ENCODE measurements at places on chromosomes 12 and 14. TPM values are rescaled to one million over a fixed set of nuclear protein-coding genes. Genes with fewer than 3 reads are reported as not detected.

DNA sequence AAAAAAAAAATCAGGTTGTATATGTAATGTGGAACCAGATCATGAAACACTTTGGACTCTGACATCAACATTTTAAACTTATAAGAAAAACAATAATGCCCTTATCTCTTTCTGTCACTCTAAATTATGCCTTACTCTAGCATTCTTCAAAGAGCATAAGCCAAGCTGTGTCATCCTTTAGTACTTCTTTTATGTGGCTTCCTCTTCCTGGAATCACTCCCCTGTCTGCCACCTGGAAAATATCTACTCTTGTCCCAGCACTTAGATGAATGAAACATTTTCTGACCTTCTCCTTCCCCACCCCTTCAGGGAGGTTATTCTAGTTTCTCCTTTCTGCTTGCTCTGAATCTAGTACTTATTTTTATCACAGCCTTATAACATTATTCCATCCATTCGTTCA is 101.2 kb downstream of the CNTN1 start:
- no peak for DNase-seq

- DNase-seq, result no peak
These were observed 153.7 kb downstream of the PCNX1 start for GRCh38 chr14:71060825-71061455.

DNA sequence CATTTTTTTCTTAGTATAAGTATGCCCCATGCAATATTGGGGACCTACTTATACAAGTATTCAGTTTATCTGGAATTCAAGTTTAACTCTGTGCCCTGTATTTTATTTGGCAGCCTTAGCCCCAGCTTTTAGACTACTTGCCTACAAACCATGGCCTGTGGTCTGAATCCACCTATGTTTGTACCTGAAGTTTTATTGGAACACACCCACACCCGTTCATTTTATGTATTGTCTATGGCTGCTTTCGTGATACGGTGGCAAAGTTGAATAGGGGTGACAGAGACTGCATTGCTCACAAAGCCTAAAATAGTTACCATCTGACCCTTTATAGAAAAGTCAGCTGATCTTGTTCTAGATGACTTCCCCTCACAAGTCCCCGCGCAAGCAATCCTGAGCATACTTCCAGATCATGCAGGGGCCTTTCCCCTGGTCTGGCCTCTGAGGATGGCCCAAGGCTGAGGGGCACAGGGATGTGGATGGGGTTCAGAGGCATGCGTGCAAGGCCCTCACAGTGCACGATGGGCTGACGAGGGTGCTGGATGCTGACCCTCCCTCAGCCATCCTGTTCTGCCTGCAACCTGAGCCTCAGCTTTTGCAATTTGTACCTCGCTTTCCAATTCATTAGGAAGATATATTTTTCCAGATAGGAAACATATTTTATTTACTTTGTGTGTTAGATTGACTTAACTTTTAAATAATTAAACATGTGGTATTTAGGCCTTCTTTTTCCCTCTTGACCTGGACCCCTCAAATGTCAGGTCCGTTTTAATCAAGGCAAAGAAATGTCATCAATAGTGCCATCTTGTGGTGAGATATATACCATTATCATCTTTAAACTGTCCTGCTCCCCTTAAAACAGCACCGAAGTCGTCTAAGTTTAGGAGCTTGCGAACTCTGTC is 527.3 kb upstream of the CCDC196 start:
- no peak for DNase-seq

GRCh38 chr14:104187931-104188726 is 49.7 kb downstream of the KIF26A start:
- no peak for DNase-seq

- peak; percentile 70 for DNase-seq
These were observed 25.9 kb upstream of the LGALS3 start for GRCh38 chr14:55103005-55103640.

- no peak for DNase-seq
These were observed 52.1 kb downstream of the VWF start for GRCh38 chr12:6072302-6072752.

DNA sequence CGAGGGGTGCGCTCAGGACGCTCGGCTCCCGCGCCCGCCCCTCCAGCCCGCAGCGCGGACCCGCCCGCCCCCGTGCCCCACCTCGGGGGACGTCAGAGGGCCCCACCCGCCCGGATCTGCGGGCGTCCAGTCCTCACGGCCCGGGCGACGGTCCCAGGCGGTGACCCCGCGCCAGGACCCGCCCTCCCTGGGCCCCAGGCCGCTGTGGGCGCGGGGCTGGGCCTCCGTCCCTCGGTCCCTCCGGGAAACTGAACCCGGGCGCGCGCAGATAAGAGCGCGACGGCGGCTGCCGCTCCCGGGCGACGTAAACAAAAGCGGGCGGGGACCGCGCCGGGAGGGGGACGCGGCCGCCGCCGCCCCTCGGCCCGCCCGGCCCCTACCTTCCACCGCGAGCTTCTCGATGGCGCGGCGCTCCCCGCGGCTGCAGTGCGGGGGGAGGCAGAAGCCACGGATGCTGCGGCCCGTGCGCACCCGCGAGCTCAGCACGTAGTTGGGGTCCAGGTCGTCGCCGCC is 1.1 kb downstream of the CKB start:
- DNase-seq, result peak; percentile 63

DNA sequence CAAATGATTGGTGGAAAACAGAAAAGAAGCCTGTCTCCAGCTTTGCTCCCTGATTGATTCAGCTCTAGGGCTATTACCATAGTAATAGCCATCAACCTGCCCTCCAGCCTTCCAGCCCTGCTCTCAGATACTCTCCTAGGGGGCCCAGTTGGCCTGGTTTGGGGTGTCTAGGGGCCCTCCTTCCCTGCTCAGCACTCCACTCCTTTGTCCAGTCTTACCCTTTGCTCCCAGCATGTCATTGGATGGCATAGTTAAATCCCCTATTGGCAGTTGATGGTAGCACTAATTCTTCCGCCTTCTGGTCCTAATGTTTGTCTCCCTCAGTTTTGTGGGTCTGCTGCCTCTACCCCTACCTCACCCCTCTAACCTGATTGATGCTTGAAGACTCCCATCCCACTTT is 175.4 kb upstream of the PELI2 start:
- no peak for DNase-seq

- DNase-seq, result no peak
These were observed 209.0 kb downstream of the TMTC3 start for GRCh38 chr12:88351146-88351545.

DNA sequence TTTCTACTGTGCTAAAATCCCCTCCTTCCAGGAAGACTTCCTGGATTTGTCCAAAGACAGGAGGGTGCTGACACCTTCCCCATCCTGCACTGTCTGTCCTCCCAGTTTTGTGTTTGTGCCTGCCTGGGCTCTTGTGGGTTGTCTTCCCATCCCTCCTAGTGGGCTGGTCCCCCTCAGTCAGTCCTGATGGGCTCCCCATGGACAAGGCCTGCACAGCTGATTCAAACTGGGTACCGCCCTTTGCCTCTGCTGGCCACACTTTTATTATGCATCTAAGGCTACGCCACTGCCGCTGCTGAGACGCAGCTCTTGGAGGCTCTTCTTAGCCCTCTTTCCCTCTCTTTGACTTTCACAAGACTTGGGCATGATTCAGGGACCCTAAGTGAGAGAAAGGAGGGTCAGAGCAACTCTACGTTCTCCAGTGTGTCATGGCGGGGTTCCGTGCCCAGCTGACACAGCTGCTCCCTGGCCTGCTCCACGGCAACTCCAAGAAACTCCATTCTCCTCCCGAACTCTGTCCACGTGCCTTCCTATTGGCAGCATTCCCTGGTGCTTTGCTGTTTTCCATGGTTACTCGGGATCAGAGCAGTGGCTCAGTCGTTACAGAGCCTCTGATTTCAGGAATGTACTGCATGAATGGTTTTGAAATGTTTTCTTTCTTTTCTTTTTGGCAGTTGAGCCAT is 3.8 kb upstream of the KRT85 start:
- peak; percentile 44 for DNase-seq

GRCh38 chr12:130549361-130549760 is 166.7 kb downstream of the RIMBP2 start:
- no peak for DNase-seq

- peak; percentile 44 for DNase-seq
These were observed at the start of gene BDKRB2 for GRCh38 chr14:96204151-96205058. TSS of gene BDKRB2 (plus strand) at chr14:96204839. CDS start at chr14:96237108, 32,269 bp downstream.

DNA sequence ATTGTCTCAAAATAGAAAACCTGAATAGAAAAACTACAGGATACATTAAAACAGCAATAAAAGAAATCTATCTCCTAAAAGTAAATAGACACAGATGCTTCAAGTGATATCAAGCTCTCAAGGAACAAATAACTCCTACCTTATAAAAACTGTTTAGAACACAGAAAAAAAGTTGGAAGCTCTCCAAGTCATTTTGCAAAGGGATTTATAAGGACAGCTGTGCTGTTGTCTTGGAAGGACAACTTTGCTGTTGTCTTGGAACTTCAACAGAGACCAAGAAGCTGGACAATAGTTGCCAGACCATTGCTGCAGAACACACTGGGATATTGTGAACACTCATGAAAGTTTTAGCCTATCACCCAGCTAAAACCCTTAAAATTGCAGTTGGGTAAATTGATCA is 780.7 kb downstream of the FLRT2 start:
- DNase-seq, result no peak

GRCh38 chr12:124768452-124769162 is 95.1 kb downstream of the SCARB1 start:
- no peak for DNase-seq

GRCh38 chr12:74071182-74071581 is 466.5 kb upstream of the ATXN7L3B start:
- DNase-seq, result no peak

DNA sequence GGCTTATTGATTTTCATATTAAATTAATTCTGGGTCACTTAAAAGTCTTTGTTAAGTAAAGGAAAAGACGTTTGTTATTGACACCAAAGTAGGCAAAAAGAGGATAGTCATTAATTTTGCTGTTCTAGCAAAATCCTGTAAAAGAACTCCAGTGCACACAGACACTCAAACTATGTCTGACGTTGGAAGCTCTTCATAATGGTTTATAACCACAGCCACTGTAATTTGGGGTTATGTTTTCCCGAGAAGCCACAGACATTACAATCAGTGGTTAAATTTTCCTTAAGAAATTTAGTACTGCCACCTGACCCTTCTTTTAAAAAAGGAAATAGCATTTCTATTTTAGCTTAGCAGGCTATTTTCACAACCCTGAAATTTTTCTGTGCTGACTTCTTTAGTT is 267.5 kb downstream of the CCDC91 start:
- no peak for DNase-seq

DNA sequence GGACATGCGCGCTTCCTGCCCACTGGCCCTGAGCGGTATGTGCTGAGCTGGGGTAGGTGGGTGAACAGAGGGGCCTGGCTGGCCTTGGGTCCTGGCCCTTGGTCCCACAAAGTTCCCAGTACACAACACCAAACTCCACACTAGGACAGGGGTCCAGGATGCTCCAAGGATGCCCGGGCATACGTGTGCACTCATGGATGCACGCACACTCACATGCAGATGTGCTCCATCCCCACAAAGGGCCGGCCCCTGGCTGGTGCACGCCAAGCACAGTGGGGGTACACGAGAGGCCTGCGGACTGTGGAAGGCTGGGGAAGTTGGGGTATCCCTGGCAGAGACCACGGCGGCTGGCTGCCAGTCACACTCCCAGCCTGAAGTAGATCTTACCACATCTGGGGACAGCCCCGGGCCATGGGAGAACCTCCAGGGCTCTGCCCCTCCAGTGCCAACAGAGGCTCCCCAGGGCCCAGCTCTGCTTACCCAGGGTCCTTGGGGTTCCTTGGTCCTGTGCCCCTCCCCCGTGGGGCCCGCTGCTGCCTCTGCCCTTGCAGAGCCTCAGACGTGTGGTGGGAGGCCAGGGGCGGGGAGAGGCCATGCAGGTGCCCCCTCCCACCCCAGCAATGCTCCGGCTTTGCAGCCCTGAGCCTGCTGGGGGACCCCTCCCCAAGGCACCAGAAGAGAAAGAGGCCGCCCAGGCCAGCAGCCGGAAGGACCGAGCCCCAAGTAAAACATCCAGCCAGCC is 24.0 kb upstream of the NUDT14 start:
- no peak for DNase-seq

- DNase-seq, result no peak
These were observed 4.2 kb downstream of the ACVR1B start for GRCh38 chr12:51955702-51956101.

- no peak for DNase-seq
These were observed 20.4 kb downstream of the DLK1 start for GRCh38 chr14:100747021-100747586.

DNA sequence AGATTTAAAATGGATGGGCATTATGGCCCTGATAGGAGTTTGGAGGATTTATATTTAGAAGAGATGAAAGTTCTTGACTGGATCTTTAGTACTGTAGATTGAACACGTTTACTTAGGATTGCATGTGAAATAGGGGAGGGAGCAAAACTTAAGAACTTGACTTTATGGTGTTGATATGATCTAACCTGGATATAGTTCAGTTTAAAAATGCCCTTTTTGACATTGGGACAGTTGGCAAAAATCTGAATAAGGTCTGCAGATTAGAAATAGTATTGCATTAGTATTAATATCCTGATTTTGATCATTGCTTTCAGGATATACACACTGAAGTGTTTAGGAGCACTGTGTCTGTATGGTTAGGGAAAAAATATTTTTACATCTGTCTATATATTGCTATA is 9.6 kb downstream of the TMBIM6 start:
- DNase-seq, result no peak

- DNase-seq, result no peak
These were observed 9.5 kb downstream of the CATSPERB start for GRCh38 chr14:91722386-91722785.

DNA sequence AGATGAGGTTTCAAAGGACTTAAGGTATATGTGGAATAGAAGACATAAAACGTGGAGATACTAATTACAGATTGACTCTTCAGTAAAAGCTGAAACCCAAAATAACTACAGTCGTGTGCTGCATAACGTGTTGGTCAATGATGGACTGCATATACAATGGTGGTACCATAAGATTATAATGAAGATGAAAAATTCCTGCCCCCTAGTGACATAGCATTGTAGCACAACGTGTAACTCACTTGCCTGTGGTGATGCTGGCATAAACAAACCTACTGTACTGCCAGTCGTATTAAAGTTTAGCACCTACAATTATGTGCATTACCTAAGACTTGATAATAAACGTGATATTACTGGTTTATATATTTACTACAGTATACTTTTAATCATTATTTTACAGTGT is 150.3 kb downstream of the LRRK2 start:
- DNase-seq, result no peak

- DNase-seq, result no peak
These were observed 36.6 kb upstream of the ASPG start for GRCh38 chr14:104048758-104049507.

- no peak for DNase-seq
These were observed 4.4 kb downstream of the ZBTB42 start for GRCh38 chr14:104805326-104805678.

KLRK1 gene
- 0.36 TPM for total RNA-seq

KLRC4 gene
- total RNA-seq, result not detected

DLGAP5 gene
- total RNA-seq, result 0.14 TPM

ZNF891 gene
- 1.1 TPM for total RNA-seq

IL23A gene
- total RNA-seq, result not detected

BCL2L14 gene
- not detected for total RNA-seq

ZBTB42 gene
- total RNA-seq, result 5.7 TPM

CLEC14A gene
- 34.3 TPM for total RNA-seq

EXOC3L4 gene
- 0.66 TPM for total RNA-seq

GPN3 gene
- total RNA-seq, result 29.3 TPM

ANO4 gene
- not detected for total RNA-seq

CDK17 gene
- total RNA-seq, result 15.9 TPM

Data from left ventricle myocardium inferior (tissue), 1 donor.